ENCODE measurements at places on chromosomes 11 and 22.

DNA sequence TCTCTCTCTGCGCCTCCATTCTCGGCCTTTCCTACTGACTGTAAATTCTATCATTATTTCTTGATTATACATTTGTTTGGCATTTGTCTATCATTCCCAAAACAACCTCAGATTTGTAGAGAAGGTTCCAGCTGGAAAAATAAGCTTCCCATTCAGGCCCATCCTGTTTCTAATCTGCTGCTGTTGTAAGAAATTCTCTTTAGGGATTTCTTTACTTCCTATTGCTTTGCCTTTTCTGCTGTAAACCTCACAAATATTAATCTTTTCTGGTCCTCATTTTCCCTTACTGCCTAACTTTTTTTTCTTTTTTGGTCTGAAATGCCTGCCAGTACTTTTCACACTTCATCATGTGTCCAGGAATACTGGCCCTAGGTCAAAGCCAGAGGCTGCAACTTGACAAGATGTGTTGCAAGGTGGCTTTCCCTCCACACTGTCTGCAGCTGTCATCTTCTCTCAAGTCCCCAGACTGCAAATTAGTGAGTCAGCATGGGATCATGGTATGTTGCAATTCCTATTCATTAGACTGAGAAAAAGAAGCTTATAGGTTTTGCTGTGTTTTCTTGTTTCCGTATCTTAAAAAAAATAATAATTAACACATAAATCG lies 858.7 kb upstream of the CHORDC1 start:
- DNase-seq, result peak; percentile 68

DNA sequence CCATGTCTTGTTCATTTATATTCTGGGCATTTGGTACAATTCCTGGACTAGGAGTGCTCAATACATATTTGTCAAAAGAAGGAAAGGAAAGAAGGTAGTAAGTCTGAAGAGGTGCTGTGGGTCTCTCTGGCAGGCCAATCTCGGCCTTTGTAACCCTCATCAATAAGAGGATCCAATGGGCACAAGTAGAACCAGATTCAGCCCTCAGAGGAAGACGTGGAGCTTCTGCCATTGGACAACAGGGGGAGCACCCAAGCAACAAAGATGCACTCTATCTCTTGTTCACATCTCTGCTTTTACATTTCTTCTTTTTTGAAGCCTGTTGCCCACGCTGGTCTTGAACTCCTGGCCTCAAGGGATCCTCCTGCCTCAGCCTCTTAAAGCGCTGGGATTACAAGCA lies 2.2 kb upstream of the VPS11 start:
- DNase-seq, result peak; percentile 72

DNA sequence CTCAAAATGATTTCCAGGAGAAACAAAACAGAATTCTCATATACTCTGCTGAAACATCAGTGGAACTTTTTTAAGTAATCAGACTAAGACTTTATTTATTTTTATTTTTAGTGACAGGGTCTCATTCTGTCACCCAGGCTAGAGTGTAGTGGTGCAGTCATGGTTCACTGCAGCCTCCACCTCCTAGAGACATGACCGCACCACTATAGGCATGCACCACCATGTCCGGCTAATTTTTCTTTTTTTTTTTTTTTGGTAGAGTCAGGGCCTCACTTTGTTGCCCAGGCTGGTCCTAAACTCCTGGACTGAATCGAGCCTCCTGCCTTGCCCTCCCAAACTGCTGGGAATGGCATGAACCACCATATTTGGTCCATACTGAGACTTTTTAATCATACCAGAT lies 42.9 kb downstream of the PRDM10 start:
- no peak for DNase-seq

- DNase-seq, result no peak
Measured at GRCh38 chr11:20501971-20502370, 97.4 kb upstream of the SLC6A5 start.

DNA sequence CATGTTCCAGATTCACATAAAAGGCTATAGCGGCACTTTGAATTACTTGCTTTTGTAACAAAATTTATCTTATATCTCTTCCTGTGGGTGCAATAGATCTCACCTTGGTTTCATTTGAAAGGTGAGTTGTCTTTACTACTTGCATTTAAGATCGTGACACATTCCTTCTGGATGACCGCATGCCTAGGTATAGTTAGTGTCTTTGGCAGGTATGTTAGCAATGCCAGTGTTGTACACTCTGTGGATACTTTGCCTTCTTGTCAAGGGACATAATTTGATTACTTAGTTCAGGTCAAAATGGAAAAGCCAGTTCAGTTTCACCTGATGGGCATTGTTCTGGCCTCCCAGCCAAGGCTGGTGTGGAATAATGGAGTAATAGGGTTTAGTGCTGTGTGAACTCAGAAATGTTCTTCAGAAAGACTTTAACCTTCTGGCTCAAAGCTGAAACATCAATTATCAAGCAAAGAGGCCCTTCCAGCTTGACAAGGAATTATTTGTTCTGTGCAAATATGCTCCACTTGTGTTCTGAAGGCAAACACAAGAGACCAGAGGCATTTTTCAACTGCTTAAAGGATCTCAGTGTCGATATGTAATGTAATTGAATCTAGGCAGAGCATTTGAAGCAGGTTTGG lies 64.6 kb downstream of the AMOTL1 start:
- no peak for DNase-seq

- DNase-seq, result no peak
Measured at GRCh38 chr22:45009606-45010531, at the start of gene PHF21B. PHF21B (minus strand) TSS chr22:45010005; CDS start chr22:45009549, 456 bp downstream.

DNA sequence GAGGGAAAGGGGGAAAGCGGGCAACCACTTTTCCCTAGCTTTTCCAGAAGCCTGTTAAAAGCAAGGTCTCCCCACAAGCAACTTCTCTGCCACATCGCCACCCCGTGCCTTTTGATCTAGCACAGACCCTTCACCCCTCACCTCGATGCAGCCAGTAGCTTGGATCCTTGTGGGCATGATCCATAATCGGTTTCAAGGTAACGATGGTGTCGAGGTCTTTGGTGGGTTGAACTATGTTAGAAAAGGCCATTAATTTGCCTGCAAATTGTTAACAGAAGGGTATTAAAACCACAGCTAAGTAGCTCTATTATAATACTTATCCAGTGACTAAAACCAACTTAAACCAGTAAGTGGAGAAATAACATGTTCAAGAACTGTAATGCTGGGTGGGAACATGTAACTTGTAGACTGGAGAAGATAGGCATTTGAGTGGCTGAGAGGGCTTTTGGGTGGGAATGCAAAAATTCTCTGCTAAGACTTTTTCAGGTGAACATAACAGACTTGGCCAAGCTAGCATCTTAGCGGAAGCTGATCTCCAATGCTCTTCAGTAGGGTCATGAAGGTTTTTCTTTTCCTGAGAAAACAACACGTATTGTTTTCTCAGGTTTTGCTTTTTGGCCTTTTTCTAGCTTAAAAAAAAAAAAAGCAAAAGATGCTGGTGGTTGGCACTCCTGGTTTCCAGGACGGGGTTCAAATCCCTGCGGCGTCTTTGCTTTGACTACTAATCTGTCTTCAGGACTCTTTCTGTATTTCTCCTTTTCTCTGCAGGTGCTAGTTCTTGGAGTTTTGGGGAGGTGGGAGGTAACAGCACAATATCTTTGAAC lies 6.8 kb downstream of the MALAT1 start:
- DNase-seq, result peak; percentile 38
